ENCODE measurements at places on chromosomes 13 and 19.

GRCh38 chr19:1106841-1107660 is 3.3 kb downstream of the GPX4 start:
- DNase-seq: peak; percentile 38

GRCh38 chr19:50356691-50357177 is 8.7 kb downstream of the NAPSA start:
- DNase-seq: no peak

- DNase-seq: peak; percentile 87
Observed at GRCh38 chr19:5718579-5719273, 1.2 kb downstream of the LONP1 start.

- DNase-seq: no peak
Observed at GRCh38 chr19:21610787-21611186, 105.4 kb downstream of the ZNF429 start.

DNA sequence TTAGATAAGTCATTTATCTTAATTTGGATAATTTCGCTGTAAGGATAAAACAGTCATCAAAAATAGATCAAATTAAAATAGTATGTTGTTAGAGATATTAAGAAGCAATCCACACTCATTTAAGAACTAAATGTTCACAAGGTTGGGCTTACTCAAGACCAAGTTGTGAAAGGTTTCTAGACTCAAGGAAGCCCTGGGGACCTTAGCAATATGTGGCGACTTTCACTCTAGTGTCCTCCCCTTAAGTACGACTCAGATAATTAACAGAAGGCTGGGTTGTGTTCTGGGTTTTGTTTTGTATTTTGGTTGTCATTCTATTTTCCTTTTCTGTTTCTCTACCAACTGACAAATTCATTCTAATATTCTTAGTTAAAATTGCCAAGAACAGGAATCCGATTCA is 1008.0 kb downstream of the PCDH9 start:
- DNase-seq: no peak

DNA sequence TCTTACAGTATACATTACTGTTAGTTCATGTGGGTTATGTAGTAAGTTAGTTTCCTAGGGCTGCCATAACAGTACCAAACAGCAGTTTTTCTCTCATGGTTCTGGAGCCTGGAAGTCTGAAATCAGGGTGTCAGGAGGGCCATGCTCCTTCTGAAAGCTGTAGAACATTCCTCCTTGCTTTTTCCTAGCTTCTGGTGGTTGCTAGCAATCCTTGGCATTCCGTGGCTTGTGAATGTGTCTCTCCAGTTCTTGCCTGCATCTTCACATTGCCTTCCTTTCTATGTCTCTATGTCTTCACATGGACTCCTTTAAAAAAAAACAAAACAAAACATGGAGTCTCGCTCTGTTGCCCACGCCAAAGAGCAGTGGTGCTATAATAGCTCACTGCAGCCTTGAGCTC is 95.4 kb downstream of the WDFY2 start:
- DNase-seq: no peak

- no peak for DNase-seq
Observed at GRCh38 chr19:18904334-18905057, 8.5 kb upstream of the CERS1 start.

- peak; percentile 30 for DNase-seq
Observed at GRCh38 chr13:28610996-28611395, 47.9 kb upstream of the POMP start.

- DNase-seq: no peak
Observed at GRCh38 chr19:13611596-13611995, 105.3 kb upstream of the CACNA1A start.

DNA sequence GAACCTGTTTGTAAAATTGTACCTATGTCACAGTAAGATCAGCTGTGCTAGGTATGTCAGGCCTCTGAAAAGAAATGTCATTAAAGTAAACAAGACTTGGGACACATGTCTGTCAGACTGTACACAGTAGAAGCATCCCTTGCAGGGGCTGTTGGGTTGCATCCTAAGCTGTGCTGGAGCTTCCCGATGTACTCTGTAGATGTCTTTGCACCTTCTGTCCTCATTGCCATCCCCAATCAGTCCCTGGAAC is 48.7 kb upstream of the GPR183 start:
- DNase-seq: no peak

GRCh38 chr13:25857830-25858229 is 194.0 kb downstream of the SHISA2 start:
- no peak for DNase-seq

- no peak for DNase-seq
Observed at GRCh38 chr13:29978211-29978610, 127.8 kb upstream of the UBL3 start.

- DNase-seq: peak; percentile 78
Observed at GRCh38 chr13:91133941-91134802, 213.3 kb upstream of the MIR17HG start.

GRCh38 chr19:22335716-22336115 is 49.5 kb downstream of the ZNF729 start:
- no peak for DNase-seq
